Right cardiac atrium (tissue), 5 donors: ENCODE measurements at places on chromosomes 1 and 21. TPM values are rescaled to one million over a fixed set of nuclear protein-coding genes. Genes with fewer than 3 reads are reported as not detected.

WDR4 gene
- polyA plus RNA-seq = 3.7 TPM

LSM10 gene
- polyA plus RNA-seq = 121 TPM

BEST4 gene
- polyA plus RNA-seq = 0.18 TPM

IL10 gene
- 0.75 TPM for polyA plus RNA-seq

FMOD gene
- polyA plus RNA-seq = 35.9 TPM

AADACL3 gene
- polyA plus RNA-seq = not detected

KLHDC8A gene
- polyA plus RNA-seq = 0.36 TPM

CAMSAP2 gene
- polyA plus RNA-seq = 6.9 TPM

ZNF669 gene
- 3.4 TPM for polyA plus RNA-seq

FBXO2 gene
- 14.0 TPM for polyA plus RNA-seq

C1orf87 gene
- polyA plus RNA-seq = not detected

TBX19 gene
- polyA plus RNA-seq = 0.52 TPM

FCMR gene
- 0.81 TPM for polyA plus RNA-seq

ASCL5 gene
- polyA plus RNA-seq = not detected

WNT4 gene
- 0.05 TPM for polyA plus RNA-seq

SMCP gene
- not detected for polyA plus RNA-seq
